ENCODE measurements at places on chromosomes 1 and 21.

- DNase-seq, result no peak
Observed at GRCh38 chr1:97424209-97424608, 496.6 kb downstream of the DPYD start.

GRCh38 chr1:236480758-236481436, 42.9 kb upstream of the LGALS8 start:
- no peak for DNase-seq

- DNase-seq, result no peak
Observed at GRCh38 chr1:235931171-235931738, 64.5 kb upstream of the LYST start.

DNA sequence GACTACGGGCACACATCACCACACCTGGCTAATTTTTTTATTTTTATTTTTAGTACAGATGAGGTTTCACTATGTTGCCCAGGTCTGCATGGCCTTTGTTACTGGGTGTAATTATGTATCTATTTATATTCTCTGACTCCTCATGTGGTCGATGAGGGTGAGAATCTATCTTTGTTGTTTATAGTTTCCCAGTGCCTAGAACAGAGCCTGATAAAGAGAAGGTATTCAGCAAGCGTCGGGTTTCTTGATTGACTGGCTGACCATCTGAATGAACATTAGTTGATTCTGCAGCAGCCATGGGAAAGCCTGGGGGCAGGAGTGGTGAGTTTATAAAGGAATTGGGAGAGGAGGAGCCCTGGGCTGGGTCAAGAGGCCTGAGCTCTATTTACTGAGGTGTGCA, 28.5 kb downstream of the SERINC2 start:
- DNase-seq, result no peak

DNA sequence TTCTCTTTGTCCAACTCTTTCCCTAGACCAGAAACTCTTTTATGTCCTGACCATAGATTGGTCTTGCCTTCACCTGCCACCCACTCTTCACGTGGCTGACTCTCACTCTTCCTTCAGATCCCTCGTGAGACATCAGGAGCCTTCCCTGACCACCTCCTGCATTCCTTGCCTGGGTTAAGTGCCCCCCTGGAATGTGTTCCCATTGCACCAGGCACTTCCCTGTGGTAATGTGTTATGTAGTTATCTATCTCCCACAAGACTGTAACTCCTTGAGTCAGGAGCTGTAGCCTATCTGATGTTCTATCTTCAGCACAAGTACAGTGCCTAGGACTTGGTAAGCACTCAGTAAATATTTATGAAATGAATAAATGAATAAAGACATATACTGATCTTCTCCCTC, 111.2 kb upstream of the CTTNBP2NL start:
- no peak for DNase-seq

GRCh38 chr1:210262897-210263272, 30.3 kb downstream of the SERTAD4 start:
- no peak for DNase-seq

- no peak for DNase-seq
Observed at GRCh38 chr1:225917536-225917935, 6.5 kb downstream of the PYCR2 start.

DNA sequence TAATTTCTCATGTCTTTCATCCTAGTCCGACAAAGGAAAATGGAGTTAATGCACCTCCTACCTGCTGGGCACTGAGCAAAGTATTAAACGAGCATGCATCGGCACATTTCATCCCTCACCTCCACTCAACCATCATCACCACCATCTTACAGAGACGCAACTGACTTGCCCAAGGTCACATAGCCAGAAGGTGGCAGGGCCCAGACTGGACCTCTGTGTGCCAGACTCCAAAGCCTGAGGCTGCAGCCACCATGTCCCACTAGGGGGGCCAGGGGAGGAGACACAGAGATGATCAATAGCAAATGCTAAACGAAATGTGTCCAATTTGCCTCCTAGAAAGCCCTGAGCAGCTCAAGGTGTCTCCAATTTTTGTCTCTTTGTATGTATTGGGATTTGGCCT, 163.7 kb upstream of the EDN2 start:
- no peak for DNase-seq

DNA sequence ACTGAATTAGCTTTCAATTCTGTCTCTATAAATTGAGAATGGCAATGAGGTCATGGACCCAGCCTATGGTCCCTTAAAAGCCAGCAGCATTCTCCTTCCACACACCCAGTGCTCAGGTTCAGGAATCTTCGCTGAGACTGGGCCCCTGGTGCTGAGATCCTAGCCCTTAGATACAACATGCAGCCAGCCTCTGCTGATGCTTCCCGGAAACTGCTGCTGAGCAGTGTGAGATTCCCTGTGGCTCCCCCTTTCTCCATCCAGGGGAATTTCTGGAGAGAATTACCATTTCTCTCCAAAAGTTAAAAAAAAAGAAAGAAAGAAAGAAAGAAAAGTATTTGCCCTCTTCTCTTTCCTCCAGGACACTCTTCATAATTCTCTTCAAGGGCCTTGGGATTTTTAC, 31.7 kb upstream of the RALGPS2 start:
- DNase-seq, result no peak

GRCh38 chr21:24881506-24881905, 725.8 kb downstream of the MRPL39 start:
- DNase-seq, result no peak

- DNase-seq, result no peak
Observed at GRCh38 chr1:94982398-94982797, 55.5 kb upstream of the CNN3 start.

DNA sequence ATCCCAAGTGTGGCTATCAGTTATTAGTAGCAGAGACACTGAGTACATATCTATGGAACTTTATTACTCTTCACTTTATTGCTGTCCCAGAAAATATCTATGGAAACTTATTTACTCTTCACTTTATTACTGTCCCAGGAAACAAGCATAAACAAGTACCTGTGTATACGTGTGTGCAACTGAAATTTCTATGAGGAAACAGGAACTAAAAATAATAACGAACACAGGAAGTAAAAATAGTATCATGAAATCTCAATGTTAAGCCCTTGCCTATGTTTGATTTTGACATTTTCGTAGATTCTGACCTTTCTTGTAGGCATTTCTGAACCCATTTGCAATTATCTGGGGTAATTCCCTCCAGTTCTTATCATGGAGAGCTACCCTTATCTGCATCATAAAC, 64.9 kb upstream of the KRTAP19-8 start:
- no peak for DNase-seq

GRCh38 chr1:37764414-37764825, 500 bp downstream of the EPHA10 start:
- no peak for DNase-seq
